ENCODE measurements at places on chromosomes 12 and 14.

DNA sequence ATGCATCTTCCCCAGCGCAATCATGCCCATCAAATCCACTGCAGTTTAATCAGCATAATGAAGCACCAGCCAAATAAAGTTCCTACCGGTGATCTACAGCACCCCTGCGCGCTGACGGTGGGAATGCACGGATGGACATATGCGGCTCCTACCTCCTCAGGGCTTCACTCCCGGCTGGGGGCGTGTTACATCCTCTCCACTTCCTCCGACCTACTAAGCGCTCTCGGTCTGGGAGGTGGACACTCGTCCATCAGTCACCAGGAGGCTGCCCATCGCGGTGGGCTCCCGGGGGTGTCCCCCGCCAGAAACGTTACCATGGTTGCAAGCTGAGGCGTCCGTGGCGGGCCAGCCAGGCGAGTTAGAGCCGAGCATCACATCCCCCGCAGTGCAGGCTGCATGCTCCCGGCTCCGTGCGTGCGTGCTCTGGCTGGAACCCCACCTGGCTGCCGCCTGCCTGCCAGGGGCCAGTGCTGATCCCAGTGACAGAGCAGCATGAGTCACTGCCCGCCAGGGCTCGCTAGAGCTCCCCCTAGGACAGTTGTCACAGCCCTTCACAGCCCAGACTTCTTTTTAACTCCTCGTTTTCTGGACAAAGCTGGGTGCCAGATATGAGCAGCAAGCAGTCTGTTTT is 73.0 kb downstream of the CIT start:
- DNase-seq, result no peak

DNA sequence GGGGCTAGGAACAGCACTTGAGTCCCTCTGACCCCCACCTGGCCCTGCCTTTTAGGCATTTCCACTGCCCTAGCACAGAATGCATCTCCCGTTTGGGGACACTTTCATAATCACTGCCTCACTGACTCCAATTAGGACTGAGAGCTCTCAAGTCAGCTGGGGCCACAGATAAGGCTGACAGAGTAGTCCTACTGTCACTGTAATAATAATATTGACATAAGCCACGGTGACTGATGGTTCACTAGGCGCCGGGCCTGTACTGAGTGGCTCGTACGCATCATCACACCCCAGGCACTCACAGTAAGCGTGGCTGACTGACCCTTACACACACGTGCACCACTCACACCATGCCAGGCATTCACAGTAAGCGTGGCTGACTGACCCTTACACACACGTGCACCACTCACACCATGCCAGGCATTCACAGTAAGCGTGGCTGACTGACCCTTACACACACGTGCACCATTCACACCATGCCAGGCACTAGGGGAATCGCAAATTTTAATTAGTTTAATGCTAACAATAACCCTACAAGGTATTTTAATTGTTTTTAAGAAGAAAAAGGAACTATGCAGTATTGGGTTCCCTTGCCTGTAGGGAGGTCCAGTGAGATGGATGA is 87.7 kb downstream of the CHGA start:
- DNase-seq, result no peak

DNA sequence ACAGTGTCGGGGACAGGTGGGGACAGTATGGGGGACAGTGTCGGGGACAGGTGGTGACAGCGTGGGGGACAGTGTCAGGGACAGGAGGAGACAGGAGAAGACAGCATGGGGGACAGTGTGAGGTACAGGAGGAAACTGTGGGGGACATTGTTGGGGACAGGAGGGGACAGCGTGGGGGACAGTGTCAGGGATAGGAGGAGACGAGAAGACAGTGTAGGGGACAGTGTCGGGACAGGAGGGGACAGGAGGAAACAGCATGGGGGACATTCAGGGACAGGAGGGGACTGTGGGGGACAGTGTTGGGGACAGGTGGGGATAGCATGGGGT is 139.5 kb downstream of the TMEM121 start:
- no peak for DNase-seq

GRCh38 chr12:111076611-111077451 is 156.5 kb upstream of the MYL2 start:
- no peak for DNase-seq

DNA sequence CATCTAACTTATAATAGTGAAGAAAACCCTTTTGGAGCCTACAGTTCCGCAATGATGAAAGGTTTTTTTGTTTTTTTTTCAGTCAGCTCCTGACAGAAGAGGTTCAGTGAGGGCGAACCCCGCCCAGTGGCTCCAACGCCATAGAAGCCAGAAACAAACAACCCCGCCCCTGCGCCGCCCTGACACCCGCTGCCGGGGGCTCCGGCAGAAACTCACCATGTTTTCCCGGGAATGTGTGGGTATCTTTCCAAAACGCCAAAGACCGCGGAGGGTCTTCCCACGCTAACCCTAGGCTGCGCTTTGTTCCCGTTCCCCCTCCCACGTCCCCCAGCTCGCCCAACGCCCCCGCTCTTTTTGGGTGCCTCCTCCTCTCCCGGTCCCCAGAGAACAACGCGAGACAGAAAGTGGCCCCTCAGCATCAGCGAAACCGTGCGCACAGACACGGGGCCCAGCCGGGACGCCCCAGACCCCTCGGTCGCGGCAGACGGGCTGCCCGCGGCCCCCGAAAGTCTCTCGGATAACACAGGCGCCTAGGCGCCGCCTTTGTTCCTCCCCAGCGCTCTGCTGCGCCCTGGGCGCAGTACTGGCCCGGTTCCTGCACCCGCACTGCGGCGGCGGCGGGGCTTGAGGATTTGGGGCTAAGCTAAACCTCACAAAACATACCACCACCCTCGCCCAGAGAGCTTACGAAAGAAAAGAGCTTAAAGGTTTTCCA is 522 bp downstream of the TUBA1A start:
- peak; percentile 23 for DNase-seq

GRCh38 chr14:85366226-85366625 is 163.7 kb upstream of the FLRT2 start:
- no peak for DNase-seq

- no peak for DNase-seq
Observed at GRCh38 chr12:26750531-26751175, 82.3 kb downstream of the ITPR2 start.

DNA sequence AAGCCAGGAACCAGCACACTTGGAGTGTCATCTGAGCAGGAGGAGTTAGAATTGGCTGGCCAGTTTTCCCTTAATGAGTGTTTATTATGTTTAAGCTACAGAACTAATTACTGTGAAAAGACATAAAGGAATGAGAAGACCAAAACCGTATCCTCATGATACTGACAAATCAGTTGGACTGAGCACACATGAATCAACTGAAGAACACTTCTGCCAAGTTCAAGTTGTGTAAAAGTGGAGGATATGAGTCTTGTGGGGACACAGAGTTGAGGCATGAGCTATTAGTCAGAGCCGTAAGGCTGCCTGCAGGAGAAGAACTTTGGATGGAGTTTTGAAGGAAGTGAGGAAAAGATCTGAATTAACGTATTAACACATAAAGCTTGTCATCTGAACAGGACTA is 43.1 kb downstream of the HMGA2 start:
- DNase-seq, result no peak

GRCh38 chr14:99684410-99684934 is 374 bp downstream of the CYP46A1 start:
- DNase-seq, result no peak

DNA sequence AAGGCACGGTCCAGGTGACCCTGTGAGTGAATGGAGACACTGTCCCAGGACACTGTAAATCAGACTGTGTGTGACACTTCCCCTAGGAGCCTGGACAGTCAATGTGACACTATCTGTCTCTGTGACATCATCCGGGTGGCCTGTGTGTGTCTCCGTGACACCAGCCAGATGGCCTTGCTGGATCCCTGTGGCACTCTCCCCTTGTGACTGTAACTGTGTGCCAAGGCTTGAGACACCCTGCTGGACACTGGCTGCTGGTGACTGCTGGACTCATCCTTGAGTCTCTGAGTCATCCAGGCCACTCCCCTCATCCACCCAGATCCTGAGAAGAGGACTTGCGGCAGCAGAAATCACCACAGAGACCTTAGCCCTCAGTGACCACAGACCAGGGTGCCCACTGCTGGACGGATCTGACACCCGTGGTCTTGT is 51.6 kb downstream of the MVK start:
- no peak for DNase-seq

GRCh38 chr14:105711044-105711620 is 184.7 kb downstream of the TMEM121 start:
- DNase-seq, result no peak

DNA sequence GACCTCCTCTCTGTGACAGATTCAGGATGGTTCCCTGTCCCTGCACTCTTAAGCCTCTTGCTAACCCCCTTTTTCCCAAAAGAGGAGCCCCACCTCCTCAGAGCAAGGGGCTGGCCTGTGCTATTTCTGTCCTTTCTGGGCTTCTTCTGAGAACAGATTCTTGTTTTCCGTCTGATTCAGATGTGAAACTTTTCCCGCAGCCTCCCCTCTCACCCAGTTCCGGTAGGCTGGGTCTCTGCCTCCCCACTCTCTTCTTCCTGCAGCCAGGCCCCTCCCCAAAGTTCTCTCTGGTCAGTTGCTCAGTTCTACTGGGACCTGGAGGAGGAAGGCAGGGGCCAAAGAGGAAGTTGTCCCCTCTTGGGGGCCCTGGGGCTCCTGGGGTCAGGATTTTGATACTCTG is 11.8 kb downstream of the PDE1B start:
- no peak for DNase-seq

- no peak for DNase-seq
Observed at GRCh38 chr12:113396828-113397496, 6.7 kb downstream of the SDS start.

DNA sequence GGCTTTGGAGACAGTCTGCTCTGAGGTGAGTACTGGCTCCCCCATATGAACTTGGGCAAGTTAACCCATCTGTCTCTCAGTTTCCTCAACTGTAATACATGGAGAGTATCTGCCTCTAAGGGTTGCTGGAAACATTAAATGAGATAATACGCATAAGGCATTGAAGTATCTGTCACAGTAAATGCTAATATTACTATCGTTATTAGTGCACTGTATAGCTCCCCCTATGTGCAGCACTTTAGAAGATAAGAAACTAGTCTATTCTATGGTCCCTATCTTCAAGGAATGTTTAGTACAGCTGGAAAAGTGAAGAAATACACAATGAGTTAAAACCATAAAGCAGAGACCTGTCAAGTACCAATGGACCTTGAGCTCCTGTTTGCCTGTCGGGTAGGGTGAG is 51.7 kb upstream of the CFL2 start:
- no peak for DNase-seq

DNA sequence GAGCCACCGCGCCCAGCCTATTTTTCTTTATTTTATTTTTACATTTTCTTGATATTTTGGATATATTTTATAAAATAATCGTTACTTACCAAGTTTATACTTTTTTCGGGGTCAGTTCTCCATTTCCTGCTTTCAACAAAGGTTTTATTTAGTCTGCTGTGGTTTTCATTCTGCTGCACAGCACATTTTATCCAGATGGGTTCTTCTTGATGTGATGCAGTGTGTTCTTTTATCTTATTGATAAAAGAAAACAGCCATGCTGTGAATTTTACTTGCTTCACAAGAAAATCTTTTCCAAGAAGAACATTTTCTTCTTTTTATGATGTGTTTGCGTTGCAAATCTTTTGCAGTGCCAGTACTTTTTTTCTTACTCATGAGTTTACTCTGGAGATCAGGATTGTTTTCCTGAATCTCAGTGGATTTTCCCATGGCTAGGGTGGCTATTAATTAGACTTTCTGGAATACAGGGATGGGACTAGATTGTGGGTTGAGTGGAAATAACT is 192.5 kb downstream of the ADGRD1 start:
- no peak for DNase-seq

- no peak for DNase-seq
Observed at GRCh38 chr14:24887623-24888304, 162.2 kb downstream of the STXBP6 start.

DNA sequence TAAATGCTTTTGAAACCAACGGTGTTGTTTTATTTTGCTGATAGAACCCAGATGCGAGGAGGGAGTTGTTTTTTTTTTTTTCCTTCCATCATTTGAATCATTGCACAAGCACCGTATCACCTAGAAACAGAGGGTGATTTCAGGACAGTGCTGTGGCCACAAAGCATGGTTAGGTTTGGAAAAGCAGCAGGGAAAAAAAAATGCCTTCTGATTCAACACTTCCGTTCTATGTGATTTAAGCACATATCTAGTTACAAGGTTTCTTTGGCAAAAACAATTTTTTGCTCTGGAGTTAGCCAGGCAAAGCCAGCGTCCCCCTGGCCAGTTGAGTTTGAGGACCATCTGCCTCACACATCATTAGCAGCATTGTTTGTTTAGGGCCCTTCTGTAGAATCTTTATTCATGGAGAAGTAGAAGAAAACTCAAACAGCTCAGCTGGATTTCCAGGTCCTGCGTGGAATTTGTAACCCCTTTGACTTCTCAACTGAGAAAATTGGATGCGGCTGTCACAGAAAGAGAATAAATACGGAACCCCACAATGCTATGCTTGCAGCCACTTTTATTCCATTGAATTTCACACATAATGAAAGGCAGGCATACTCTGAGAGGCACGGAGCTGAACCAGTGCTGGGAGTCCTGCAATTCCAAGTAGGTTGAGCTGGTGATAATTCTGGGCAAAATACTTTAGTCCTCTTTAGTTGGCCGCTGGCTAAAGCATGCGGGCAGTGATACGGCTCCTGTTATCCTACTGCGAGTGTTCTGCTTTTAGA is 17.0 kb upstream of the WNT5B start:
- no peak for DNase-seq

- DNase-seq, result no peak
Observed at GRCh38 chr12:10409392-10409791, at the start of gene KLRC4. Gene KLRC4, minus strand, starts transcription at chr12:10409757. Its CDS starts 182 bp downstream, at chr12:10409575.

- DNase-seq, result no peak
Observed at GRCh38 chr12:2294651-2295475, 242.1 kb downstream of the CACNA1C start.

DNA sequence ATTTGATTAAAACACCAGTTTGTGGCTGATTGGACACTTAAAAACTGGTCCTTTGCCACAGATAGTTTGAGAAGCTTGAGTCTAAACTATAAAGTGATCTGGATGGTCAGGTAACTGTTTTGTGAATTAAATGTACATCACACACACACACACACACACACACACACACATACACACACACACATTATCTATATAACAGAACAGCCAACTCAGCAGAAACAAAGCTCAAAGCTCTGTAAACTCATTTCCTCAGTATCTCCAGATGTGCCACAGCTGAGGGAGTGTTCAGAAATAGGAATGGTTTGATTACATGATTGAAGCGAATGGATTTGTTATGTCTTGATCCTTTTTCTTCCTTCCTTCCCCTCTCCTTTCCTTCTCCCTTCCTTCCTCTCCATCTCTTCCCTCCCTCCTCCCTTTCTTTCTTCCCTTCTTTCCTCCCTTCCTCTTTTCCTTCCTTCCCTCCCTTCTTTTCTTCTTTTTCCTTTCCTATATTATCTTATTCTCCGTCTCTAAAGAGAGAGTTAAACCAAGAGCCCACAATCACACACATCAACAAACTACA is 100.3 kb downstream of the LLPH start:
- no peak for DNase-seq

DNA sequence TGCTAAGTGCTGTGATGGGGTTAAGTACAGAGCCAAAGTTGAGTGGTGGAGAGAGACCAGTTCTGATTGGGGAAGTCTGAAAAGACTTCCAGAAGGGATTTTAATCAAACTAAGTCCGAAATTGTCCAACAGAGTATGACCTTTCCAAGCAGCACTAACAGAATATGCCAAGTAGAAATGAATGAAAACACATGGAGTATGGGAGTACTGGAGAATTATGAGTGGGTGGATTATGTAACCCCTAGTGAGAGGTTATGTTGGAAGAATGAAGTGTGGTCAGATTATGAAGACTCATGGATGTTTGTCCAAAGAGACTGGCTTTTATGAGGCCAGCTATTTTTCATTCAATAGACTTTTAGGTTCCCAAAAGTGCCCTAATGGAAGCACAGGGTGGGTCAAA is 94.0 kb upstream of the PLEKHA5 start:
- no peak for DNase-seq

All from GM18507 (cell line).